Coronary artery (tissue), 2 donors: ENCODE measurements at places on chromosomes 12 and 14.

DNA sequence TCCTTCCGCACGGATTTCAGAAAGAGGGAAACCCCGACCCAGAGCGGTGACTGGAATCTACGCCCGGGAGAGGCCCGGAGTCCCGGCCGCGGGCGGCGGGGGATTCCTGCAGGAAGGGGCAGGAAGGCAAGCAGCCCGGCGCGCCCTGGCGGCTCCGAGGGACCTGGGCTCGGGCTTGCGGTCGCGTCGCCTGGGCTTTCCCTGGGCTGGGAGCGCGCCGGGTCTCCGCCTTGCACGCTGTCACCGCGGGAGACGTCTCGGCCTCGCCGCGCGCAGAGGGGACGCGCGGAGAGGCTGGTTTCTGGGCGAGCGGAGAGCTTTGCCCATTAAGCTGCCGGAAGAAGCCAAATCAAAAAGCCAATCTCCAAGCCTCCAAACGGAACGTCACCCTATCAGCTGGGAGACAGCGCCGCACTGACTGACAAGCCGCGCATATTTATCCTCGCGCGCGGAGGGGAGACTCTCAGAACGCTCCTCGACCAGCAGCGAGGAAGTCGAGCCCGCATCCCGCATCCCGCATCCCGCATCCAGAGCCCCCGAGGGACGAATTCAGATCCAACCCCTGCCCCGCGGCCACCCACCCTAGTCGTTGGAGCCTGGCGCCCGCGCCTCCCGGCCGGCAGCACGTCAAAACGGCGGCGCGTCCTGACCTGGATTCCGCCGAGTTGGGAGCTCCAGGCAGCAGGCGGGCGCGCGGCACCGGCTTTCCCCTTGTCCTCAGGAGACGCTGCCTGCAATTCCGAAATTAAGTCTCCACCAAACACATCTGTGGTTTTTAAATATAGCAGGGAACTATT lies at the start of gene SLC8A3:
TSS of gene SLC8A3 (minus strand) at position 293 of the 797 bp plus-strand sequence. CDS start 20,529 bp downstream, outside the sequence.
- DNase-seq: no peak

DNA sequence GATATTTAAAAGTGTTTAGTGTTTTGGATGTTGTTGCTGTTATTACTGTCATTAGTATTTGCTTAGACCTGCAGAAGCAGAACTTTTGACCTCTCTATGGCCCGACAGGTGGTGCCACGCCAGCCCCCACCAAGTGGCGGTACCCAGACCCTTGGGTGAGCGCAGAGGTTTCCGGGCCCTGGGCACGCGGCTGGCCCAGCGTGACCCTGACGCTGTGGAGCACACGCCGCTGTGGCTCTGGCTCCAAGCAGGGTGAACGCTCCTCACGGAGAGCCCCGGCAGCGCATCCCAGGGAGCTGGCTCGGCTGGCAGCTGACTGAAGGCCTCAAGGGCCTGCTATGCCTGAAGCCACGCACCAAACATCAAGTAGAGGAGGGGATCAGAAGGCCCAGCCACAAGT lies 22.6 kb downstream of the SLC25A47 start:
- DNase-seq: no peak

GRCh38 chr12:121423682-121424623 lies 24.0 kb downstream of the RNF34 start:
- no peak for DNase-seq

GRCh38 chr14:102125546-102125945 lies 14.2 kb upstream of the WDR20 start:
- DNase-seq: no peak

- no peak for DNase-seq
Observed at GRCh38 chr14:102822311-102822863, 45.1 kb downstream of the TRAF3 start.

DNA sequence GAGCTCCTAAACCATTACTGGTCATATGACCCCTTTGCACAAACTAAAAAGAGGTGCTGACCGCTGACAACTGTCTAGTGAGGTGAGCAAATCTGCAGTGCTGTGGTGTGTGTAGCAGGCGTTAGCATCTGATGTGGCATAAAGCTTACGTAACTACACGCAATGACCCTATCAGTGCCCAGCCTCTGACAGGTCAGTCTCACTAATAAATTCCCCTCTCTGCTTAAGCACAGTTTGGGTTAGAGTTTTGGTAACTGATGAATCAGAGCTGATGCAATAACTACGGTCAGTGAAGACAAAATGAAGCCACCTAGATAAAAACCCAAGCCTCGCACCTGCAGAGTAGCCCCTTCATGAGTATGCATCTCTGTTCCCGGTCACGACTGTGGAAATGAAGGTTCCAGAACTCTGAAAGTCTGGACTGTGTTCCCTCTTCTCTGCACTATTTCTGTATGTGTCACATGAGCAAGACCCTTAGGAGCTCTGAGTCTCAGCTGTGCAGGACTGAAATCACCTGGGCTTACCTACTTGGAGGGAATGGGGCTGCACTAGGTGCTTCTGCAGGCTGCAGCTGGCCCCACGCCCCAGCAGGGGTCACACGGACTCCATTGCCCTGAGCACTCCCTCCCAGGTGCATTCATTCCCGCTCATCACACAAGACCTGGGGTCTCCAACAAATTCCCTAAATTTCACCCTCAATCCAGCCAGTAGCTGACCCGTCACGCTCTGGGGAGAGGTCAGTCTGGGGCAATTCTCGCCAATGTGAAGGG lies 54.4 kb downstream of the RIMBP2 start:
- DNase-seq: no peak

DNA sequence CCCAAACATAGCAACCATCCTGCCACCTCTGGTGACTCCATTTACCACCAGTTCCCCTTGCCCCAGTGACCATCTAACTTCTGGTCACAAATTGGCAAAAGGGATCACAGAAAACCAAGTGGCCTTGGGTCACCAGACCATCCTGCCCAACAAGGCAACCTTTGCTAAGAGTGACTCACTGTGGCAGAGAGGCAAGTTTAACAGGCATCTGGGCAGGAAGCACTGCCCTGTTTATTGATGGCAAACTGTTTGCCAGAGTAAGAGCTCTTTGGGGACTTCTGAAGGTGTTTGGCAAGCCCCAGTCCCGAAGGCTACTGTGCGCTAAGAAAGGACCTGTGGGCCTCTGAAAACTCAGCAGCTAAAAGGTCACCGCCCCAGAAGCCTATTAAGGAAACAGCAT lies 28.2 kb upstream of the TMEM233 start:
- DNase-seq: no peak

DNA sequence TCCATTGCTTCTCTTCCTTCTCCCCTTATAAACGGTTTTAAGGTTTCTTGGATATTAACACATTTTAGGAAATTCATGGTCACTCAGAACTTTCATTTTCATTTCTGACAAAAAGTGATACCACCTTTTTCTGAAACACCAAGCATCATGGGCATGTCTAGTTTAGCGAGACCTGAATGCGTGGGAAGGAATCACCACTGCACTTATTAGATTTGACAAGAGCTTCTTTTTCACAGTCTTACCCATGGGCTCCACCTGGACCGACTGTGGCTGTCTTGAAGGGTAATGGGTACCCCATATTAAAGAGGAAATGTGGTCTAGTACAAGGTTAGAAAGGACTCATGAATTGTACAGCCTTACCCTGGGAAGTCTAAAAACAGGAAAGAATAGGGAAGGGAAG lies 95.4 kb downstream of the KCNK10 start:
- DNase-seq: no peak

DNA sequence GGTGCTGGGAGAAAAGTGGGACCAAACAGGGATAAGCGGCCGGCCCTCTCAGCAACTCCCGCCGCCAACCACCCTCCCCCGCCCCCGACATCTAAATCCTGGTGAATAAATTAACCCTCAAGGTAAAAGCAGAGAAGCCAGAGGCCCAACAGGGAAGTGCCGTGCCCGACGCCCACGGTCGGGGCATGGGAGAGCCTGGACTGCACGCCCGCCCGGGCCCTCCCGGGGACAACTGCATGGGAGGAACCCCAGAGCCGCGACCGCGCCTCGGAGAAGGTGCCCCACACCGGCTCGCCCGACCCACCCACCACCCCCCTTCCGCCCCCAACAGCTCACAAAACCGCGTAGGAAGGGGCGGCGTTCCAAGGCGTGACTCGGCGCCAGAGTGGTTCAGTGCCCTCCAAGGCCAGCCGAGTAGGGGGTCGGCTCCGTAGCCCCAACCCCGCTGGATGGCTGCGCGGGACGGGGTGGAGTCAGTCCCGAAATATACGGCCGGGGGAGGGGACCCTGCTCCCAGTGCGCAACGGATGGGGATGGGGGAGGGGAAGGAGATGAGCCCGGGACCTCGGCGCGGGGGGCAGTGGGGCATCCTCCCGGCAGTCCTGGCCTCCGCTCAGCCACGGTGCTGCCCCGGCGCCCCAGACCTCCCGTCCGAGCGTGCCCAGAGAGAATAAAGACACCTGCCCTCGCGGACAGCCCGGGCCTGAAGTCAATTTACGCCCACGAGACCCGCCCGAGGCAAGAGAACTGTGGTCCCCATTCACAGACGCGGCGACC lies 732 bp downstream of the SLC25A29 start:
- DNase-seq: no peak

- DNase-seq: no peak
Observed at GRCh38 chr12:75041472-75041871, 168.2 kb downstream of the KCNC2 start.

DNA sequence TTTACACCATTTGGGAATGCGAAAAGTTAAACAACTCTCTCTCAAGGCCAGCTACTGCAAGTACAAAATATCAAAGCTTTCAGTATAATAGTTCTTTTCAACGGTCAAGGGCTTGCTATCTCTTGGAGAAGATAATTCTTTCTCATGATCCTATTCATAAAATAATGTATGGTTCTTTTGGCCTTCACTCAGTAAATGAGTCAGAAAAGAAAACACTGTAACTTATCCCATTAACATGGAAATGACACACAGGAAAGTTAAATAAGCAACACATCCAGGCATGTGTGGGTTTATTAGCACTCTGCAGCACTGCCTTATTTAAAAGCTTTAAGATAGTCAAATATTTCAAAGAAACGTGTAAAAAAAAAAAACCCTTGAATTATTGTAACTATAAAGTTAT lies 36.9 kb downstream of the ZFC3H1 start:
- no peak for DNase-seq

GRCh38 chr12:121626087-121626852 lies at the start of gene ORAI1:
Gene ORAI1 (plus strand): TSS chr12:121626530.
- peak; percentile 95 for DNase-seq

GRCh38 chr14:67999290-67999689 lies 179.7 kb downstream of the RAD51B start:
- DNase-seq: no peak

DNA sequence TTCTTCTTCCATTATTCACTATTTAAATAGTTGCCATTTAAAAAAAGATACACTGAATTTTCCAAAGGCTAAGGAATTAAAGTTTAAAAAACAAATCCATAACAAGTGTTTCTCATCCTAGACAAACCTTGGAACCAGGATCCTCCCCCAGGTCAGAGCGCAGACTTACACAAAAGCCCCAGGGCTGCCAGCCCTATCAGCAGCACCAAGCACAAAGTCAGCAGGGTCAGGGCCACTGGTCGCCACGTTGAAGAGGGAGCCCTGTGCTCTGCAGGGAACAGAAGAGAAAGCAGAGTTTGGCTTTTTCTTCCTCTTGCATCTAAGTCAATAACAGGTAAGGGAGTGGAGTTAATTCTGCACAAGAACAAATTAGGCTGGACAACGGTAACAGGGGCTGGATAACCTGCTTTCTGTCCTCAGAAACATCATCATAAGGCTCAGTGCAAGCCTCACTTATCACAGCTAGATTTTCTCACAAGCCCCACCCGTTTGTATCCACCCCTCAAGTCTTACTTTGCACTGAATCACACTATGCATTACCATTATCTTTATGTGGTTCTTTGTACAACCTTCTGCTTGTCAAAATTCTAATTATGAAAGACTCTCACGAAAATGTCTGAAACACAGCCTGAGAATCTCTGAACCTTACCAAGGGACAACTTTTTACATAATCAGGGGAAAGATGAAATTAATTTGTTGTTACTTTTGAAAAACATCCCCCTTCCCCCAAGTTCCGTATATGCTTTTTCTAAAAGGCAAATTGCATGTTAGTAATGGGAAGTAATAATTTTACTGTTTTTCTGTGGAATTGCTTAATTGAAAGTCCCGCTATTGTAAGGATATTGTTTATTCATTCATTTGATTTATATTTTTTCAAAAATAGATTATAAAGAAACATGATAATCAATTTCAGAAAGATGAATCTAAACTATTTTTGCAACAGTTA lies 9.6 kb downstream of the CLEC1A start:
- DNase-seq: no peak

- no peak for DNase-seq
Observed at GRCh38 chr14:80587096-80587724, 354.3 kb downstream of the CEP128 start.

DNA sequence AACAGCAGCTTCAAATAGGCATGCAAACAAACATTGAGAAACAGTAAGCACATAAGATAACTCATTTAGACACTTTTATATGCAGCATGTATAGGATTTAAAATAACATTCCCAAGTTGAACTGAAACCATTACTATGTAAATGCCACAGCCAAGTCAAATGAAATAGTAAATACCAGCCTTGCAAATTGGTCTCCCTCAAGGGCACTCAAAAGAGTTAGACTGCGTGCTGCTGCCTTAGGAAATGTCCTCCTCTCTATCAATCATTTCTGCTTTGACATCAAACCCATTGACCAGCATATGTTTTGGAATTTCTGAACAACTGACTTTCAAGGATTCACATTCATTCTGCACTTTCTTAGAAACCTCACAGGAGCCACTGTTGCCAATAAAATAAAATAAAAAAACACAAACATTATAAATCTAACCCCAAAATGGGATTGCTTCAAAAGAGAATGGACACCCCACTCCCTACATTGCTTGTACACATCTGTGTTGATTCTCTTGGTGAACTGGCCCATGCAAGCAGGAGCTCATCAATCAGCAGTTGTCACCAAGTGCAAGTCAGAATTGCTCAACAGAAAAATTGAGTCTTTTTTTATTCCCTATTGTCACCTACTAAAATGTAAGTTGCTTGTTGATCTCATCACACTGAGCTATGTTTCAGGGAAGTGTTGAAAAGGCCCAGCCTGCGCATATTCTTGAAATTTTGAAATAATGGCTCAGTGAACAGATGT lies 256.2 kb downstream of the DAD1 start:
- no peak for DNase-seq

GRCh38 chr14:63960926-63961567 lies 108.2 kb downstream of the SYNE2 start:
- DNase-seq: no peak

DNA sequence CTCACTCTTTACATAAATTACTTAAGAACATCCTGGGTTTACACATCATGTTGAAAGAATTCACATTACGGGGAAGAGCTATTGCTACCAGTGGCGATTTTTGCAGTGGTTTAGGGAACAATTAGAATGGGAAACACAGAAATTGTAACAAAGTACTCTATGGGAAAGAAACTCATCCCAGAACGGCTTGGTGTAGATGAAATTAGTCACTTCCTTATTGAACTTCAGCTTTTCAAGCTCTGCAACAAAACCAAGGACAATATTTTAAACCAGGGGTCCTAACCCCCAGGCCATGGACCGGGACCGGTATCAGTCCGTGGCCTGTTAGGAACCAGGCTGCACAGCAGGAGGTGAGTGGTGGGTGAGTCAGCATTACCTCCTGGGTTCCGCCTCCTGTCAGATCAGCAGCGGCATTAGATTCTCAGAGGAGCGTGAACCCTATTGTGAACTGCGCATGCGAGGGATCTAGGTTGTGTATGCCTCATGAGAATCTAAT lies 32.3 kb upstream of the FICD start:
- no peak for DNase-seq
